ENCODE measurements at places on chromosomes 1 and 21.

- peak; percentile 51 for DNase-seq
Measured at GRCh38 chr1:107196973-107197562, 56.2 kb downstream of the NTNG1 start.

GRCh38 chr1:114585231-114585630 is 3.8 kb upstream of the BCAS2 start:
- DNase-seq, result no peak

- DNase-seq, result no peak
Measured at GRCh38 chr1:27752360-27752759, 20.7 kb upstream of the STX12 start.

GRCh38 chr21:46472246-46472645 is 13.6 kb downstream of the DIP2A start:
- DNase-seq, result no peak

GRCh38 chr1:25699500-25700143 is 83.0 kb downstream of the MAN1C1 start:
- no peak for DNase-seq

GRCh38 chr1:44696789-44697345 is 22.4 kb downstream of the ARMH1 start:
- no peak for DNase-seq
